Heart right ventricle (tissue), 16 donors: ENCODE measurements at places on chromosomes 2 and 18. TPM values are rescaled to one million over a fixed set of nuclear protein-coding genes. Genes with fewer than 3 reads are reported as not detected.
A peak's percentile ranks its signal among the peaks of the same experiment; 100 is the strongest.

The GKN2 gene
- total RNA-seq, result not detected

The ZC3H6 gene
- total RNA-seq, result 26.0 TPM

The DSC2 gene
- 26.3 TPM for total RNA-seq

The LNPK gene
- total RNA-seq, result 31.9 TPM

DNA sequence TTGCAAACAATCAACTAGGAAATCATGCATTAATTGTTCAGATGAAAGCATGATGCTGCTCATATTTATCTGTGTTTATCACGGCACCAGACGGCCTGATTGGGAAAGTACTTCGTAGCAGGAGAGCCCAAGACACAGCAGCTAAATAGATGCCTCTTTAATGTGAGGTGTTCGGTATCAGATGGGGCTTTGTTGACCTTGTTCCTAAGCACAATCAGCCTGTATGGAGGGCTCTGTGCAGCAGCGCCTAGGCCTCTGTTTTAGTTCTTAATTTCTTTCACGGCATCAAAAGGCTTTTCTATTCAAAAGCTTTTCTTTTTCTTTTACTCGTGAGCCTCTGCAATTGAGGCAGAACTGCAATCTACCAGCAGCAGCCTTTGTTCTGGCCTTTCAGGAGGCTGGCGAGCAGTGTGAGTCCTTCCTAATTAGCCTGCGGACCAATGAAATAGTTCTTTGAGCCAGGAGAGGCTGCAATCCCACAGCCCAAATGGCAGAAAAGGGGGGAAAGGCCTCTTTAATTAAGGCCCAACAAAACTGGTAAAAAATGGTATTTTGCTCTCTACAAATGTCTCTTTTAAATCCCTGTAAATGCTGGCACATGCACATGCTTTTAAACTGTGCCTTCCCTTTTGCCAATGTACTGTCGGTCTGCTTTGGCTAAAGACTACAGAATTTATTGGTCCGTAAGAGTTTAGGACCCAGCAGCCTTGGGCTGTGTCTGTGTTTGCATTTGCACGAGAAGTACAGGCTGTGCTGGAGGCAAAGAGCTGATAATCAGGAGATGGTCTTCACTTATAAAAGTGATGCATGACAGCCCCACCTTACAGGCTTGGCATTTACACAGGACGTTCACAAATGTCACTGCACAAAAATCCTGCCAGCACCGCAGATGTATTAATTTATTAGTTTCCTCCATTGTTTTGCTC, 159.6 kb downstream of the RND3 start:
- no peaks in the 10 kb centered on the region for H3K4me1 ChIP-seq
- H3K27ac ChIP-seq, result no peak overlapping the region
- H3K27me3 ChIP-seq, result no peaks in the 10 kb centered on the region

DNA sequence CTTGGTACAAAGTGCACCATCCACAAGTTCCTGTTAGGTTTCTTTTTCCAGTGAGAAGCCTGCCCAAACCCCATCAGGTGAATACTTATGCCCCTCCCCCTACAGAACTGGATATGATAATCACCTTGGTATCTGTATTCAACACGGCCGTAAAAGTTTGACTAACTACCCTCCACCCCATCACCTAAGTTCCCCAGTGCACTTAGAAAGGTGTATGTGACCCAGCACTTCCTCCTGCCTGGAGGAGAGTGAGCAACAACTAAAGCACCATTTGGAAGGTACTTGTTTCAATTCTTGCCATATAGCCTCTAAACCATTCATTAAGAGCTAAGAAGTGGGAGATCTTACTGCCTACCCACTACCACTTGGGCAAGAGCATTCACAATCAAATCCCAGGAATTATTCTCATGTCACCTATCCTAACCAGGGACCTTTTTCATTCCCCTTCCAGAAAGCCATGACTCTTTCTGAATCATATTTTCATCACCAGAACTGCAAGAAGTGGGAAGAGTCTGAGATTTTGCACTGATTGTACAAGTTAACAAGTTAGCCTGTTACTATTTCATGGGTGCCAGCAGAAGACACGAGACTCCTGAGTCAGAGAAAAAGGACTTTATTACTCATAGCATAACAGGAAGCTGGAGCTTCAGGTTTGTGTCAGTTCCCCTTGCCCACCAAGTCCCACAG, 53.5 kb upstream of the NDUFV2 start:
- H3K36me3 ChIP-seq, result no peaks in the 10 kb centered on the region
- H3K27ac ChIP-seq, result no peak overlapping the region
- no peaks in the 10 kb centered on the region for H3K27me3 ChIP-seq
- H3K4me3 ChIP-seq, result no peak overlapping the region
- no peaks in the 10 kb centered on the region for H3K4me1 ChIP-seq

DNA sequence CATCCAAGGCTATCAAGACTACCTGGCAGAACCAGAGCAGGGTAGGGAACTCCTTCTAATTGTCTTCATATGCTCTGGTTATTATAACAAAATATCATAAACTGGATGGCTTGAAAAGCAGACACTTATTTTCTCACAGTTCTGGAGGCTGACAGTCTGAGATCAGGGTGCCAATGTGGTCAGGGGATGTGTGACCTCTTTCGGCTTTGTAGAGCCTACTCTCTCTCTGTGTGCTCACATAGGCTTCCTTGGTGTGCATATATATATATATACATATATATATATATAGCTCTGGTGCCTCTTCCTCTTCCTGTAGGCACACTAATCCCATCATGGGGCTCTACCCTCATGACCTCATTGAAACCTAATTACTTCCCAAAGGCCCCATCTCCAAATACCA, 101.6 kb downstream of the ARL6IP6 start:
- no peak overlapping the region for H3K27ac ChIP-seq
- no peak for DNase-seq
- no peaks in the 10 kb centered on the region for H3K36me3 ChIP-seq
- H3K4me1 ChIP-seq, result no peaks in the 10 kb centered on the region

- peaks cover 46% of the 10 kb centered on the region for H3K4me1 ChIP-seq
- H3K36me3 ChIP-seq, result peaks cover 28% of the 10 kb centered on the region
- H3K4me3 ChIP-seq, result no peak overlapping the region
- peak overlapping the region; percentile 41 for H3K27ac ChIP-seq
- H3K27me3 ChIP-seq, result no peaks in the 10 kb centered on the region
These were observed 93.6 kb downstream of the CRIM1 start for GRCh38 chr2:36449213-36449612.

DNA sequence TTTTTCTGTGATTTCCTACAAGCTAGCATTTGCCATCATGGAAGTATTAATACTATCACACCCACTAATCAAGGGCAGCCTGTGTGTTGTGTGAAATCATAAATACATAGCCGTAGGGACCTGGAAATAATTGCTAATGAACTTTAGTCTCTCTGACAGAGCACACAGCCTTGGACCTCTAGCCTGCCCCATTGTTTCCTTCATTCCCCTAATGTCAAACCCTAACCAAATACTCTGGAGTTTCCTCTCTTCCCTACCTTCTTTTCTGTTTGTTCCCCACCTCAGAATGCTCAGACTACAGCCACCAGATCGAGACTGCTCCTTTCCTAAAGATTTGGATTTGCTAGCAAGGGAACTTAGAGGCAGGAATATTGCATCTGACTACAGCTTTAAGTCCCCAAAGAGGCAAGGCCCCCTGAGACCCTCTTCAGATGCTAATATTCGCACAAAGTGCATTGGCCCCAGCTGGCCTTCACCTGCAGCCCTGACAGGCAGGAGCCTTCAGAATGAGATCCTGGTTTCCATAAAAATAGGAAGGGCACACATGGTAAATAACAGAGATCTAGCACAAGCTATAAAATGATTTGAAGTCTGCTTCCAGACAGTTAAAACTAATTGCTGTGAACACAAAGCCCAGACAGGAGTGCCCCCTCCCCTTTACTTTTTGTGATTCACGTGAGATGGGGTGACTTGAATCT, 279.2 kb upstream of the DCC start:
- H3K4me1 ChIP-seq, result no peaks in the 10 kb centered on the region
- H3K36me3 ChIP-seq, result no peaks in the 10 kb centered on the region
- H3K27me3 ChIP-seq, result no peaks in the 10 kb centered on the region
- no peak overlapping the region for H3K4me3 ChIP-seq

GRCh38 chr2:152336119-152336853, 1.3 kb downstream of the FMNL2 start:
- DNase-seq, result peak; percentile 58
- no peaks in the 10 kb centered on the region for H3K27me3 ChIP-seq
- H3K4me3 ChIP-seq, result peak overlapping the region; percentile 98
- H3K4me1 ChIP-seq, result peaks cover 7% of the 10 kb centered on the region
- H3K36me3 ChIP-seq, result no peaks in the 10 kb centered on the region

- H3K27me3 ChIP-seq, result no peaks in the 10 kb centered on the region
- no peak for DNase-seq
- no peaks in the 10 kb centered on the region for H3K36me3 ChIP-seq
- no peaks in the 10 kb centered on the region for H3K4me1 ChIP-seq
- H3K4me3 ChIP-seq, result no peak overlapping the region
- no peak overlapping the region for H3K27ac ChIP-seq
These were observed 80.5 kb upstream of the ABCA12 start for GRCh38 chr2:215218587-215219577.

- no peak overlapping the region for H3K27ac ChIP-seq
- DNase-seq, result no peak
- no peak overlapping the region for H3K4me3 ChIP-seq
- H3K27me3 ChIP-seq, result no peaks in the 10 kb centered on the region
- peaks cover 64% of the 10 kb centered on the region for H3K4me1 ChIP-seq
These were observed 168.6 kb downstream of the PRKCE start for GRCh38 chr2:45820048-45820447.

DNA sequence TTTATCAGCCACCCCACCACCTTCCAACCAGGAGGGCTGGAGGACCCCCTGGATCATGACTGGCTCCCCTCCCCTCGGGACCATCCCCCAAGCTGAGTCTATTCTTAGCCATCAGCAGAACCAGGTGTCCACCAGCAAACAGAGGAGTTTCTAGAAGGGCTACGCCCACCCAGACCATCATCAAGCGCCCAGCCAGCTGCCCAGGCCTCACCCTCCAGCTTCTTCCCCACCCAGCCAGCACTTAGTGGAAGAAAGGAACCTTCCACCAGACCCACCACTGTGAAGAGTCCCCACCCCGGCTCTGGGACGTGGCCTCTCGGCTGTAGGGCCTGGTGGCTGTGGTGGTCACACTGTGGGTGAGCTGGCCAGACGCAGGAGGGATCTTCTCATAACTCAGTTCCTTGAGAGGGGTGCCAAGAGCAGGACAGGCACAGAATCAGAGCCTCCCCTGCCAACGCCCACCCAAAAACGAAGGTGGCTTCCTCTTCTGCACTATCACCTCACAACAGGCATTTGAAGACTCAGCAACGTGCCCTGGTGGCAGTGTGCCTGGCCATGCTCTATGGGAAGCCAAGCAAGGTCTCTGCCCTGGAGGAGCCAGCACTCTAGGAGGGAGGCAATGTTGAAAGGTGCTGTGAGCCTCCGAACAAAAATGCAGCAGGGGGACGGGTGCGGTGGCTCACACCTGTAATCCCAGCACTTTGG, 19.0 kb downstream of the BIN1 start:
- H3K27me3 ChIP-seq, result no peaks in the 10 kb centered on the region
- no peaks in the 10 kb centered on the region for H3K36me3 ChIP-seq
- peak overlapping the region; percentile 5 for H3K4me3 ChIP-seq
- H3K4me1 ChIP-seq, result peaks cover 8% of the 10 kb centered on the region
- H3K27ac ChIP-seq, result peak overlapping the region; percentile 82
- DNase-seq, result peak; percentile 10

DNA sequence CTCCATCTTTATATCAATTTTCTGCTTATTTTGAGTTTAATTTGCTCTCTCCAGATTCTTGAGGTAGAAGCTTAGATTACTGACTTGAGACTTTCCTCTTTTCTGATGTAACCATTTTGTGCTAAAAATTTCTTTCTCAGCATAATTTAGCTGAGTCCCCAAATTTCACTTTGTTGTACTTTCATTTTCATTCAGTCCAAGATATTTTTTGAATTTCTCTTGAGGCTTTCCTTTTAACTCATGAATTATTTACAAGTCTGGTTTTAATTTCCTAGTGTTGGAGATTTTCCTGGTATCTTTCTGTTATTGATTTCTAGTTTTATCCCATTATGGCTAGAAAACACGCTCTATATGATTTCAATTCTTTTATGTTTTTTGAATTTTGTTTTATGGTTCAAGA, 144.7 kb upstream of the PGAP1 start:
- DNase-seq, result no peak
- H3K36me3 ChIP-seq, result no peaks in the 10 kb centered on the region
- H3K4me1 ChIP-seq, result peaks cover 9% of the 10 kb centered on the region
- H3K27ac ChIP-seq, result no peak overlapping the region

DNA sequence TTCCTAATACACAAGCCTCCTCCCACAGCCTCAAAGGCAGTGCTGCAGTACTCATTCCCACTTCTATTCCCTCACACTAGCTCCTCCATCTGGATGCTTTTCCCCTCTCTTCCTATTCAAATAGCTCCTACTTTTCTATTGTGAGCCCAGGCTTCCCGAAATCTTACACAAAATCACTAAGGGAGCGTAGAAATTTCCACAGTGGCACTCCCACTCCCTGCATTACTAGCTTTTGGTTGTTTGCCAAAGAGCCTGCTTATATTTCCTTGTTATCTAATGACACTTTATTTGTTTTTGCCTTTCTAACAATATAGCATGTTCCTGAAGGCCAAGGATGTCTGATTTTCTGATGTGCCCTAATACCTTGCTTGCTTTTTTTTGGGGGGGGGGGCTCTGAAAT, 10.9 kb downstream of the EPAS1 start:
- H3K4me1 ChIP-seq, result peaks cover 100% of the 10 kb centered on the region
- H3K36me3 ChIP-seq, result no peaks in the 10 kb centered on the region
- H3K27ac ChIP-seq, result peak overlapping the region; percentile 85

GRCh38 chr2:36088716-36089328, 266.8 kb upstream of the CRIM1 start:
- DNase-seq, result no peak
- H3K27ac ChIP-seq, result no peak overlapping the region
- peaks cover 9% of the 10 kb centered on the region for H3K27me3 ChIP-seq
- H3K36me3 ChIP-seq, result no peaks in the 10 kb centered on the region
- H3K4me3 ChIP-seq, result no peak overlapping the region

DNA sequence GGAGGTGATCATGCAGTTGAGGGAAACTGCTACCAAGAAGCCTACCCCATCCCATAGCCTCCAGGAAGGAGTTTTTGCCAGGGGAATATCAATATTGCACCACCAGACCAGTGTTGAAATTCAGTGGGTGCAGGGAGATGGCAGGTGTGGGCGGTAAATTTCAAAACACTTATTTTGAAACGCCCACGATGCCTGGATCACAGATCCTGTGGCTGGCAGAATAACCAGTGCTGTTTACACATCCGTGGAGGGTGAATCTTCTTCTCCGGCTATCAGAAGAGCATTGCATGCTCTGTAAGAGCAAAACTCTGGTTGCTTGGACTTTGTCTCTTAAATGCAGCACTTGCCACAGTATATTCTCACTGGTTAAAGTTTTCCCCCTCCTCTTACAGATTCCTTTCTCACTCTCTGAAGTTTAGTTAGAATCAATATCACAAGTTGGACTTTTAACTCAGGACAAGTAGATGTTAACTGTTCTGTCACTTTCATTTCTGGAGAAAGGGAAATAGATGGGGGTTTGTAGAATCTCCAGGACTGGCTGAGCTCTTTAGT, 70.5 kb upstream of the ZCCHC2 start:
- H3K4me3 ChIP-seq, result no peak overlapping the region
- no peak overlapping the region for H3K27ac ChIP-seq
- H3K4me1 ChIP-seq, result peaks cover 14% of the 10 kb centered on the region
- DNase-seq, result no peak
- no peaks in the 10 kb centered on the region for H3K36me3 ChIP-seq

GRCh38 chr2:153455861-153456260, 22.7 kb downstream of the RPRM start:
- H3K36me3 ChIP-seq, result no peaks in the 10 kb centered on the region
- no peaks in the 10 kb centered on the region for H3K4me1 ChIP-seq
- H3K27me3 ChIP-seq, result peaks cover 2% of the 10 kb centered on the region

- H3K27me3 ChIP-seq, result no peaks in the 10 kb centered on the region
- no peaks in the 10 kb centered on the region for H3K4me1 ChIP-seq
- no peak overlapping the region for H3K27ac ChIP-seq
- no peaks in the 10 kb centered on the region for H3K36me3 ChIP-seq
- no peak overlapping the region for H3K4me3 ChIP-seq
- DNase-seq, result no peak
These were observed 76.9 kb downstream of the MYT1L start for GRCh38 chr2:2254206-2254605.
